ENCODE measurements at places on chromosomes 4 and X.

GRCh38 chrX:25052798-25053534 lies 37.2 kb upstream of the ARX start:
- DNase-seq, result no peak

- no peak for DNase-seq
These were observed 47.1 kb downstream of the FHDC1 start for GRCh38 chr4:152983221-152983620.

DNA sequence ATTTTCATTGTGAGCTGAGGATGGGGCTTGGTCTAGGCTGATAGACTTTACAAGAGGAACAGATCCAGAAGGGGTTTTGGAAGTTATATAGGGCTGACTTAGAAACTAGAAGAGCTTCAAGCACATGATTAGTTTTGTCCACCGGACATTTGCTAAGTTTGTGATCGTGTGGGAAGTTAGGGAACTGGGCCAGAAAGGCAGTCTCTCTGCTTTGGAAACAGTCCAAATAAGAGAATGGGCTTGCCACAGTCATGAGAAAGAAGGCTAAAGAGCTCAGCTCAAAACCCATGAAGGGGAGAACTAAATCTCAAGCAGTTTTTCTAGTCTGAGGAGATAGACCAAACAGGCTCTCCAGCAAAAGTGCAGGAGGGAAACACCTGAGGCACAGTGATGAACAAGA lies 67.8 kb downstream of the ZNF674 start:
- no peak for DNase-seq

DNA sequence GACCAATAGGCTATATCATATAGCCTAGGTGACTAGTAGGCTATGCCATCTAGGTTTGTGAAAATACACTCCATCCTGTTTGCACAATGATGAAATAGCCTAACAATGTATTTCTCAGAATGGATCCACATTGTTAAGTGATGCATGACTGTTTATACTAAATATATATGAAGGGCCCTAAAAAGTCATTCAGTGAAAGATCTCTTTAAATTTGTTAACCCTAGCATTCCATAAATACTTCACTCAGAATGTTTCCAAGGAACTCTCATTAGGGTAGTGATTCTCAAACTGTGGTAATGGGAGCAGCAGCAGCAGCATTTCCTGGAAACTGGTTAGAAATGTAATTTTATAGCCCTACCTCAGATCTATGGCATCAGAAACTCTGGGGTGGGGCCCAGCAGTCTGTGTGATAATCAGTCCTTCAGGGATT lies 74.9 kb downstream of the PRRG1 start:
- DNase-seq, result no peak

DNA sequence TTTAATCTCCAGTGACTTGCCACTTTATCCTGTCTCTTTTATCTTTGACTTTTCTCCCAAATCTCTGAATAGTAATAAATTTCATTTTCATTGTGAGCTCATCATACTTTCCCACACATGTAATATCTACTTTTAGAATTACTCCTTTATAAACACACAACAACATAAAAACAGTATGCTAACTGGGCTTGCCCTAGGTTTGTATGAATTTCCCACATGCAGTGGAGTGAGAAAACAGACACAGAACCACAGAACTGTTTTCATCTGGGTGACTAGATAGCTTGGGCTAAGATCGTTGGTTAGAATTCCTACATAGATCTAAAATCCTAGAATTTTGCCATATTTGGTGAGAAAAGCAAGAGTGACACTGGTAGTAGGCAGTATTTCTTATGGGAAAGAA lies 409.5 kb downstream of the SPRY1 start:
- DNase-seq, result no peak

GRCh38 chr4:135249024-135249423 lies 1047.4 kb upstream of the PABPC4L start:
- DNase-seq, result no peak

- no peak for DNase-seq
These were observed 5.9 kb upstream of the GPKOW start for GRCh38 chrX:49129427-49129826.

GRCh38 chr4:111957116-111957515 lies 188.1 kb upstream of the FAM241A start:
- no peak for DNase-seq

Data from activated CD8-positive, alpha-beta memory T cell treated with anti-CD3 and anti-CD28 coated beads for 1 hour (primary cell).